ENCODE measurements at places on chromosomes 1 and 21. TPM values are rescaled to one million over a fixed set of nuclear protein-coding genes. Genes with fewer than 3 reads are reported as not detected.

Gene CCNL2
- total RNA-seq = 127 TPM

Gene SLC6A17
- total RNA-seq = not detected

Gene VHLL
- not detected for total RNA-seq

Gene ASCL5
- not detected for total RNA-seq

Gene LHX8
- total RNA-seq = not detected

Gene MIXL1
- total RNA-seq = not detected

Gene RNU1-2
- 1,159 TPM for total RNA-seq

Gene WNT9A
- 0.05 TPM for total RNA-seq

Gene SERPINC1
- 2,515 TPM for total RNA-seq

Gene RNU1-1
- 1,159 TPM for total RNA-seq

DNA sequence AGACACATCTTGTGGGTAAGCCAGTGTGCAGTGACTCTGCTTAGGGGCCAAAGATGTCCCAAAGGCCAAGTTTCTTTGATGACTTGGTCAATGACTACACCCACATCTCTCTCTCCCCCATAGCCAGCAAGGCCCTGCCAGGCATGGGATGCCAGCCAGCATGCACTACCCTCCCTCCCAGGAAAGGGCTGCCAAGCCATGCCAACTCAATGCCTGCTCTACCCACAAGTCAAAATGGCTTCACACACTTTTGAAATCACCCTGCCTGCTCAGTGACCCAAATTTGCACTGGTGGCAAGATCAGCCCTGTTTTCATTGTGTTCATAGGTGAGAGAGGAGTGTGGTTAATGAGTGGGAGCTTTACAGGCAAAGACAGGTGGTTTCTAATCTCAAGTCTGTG lies 112.5 kb downstream of the MATN1 start:
- DNase-seq = no peak

GRCh38 chr1:197303463-197303862 lies 35.4 kb downstream of the CRB1 start:
- no peak for DNase-seq

GRCh38 chr1:44723064-44723463 lies 7.9 kb downstream of the RNU5D-1 start:
- DNase-seq = no peak

DNA sequence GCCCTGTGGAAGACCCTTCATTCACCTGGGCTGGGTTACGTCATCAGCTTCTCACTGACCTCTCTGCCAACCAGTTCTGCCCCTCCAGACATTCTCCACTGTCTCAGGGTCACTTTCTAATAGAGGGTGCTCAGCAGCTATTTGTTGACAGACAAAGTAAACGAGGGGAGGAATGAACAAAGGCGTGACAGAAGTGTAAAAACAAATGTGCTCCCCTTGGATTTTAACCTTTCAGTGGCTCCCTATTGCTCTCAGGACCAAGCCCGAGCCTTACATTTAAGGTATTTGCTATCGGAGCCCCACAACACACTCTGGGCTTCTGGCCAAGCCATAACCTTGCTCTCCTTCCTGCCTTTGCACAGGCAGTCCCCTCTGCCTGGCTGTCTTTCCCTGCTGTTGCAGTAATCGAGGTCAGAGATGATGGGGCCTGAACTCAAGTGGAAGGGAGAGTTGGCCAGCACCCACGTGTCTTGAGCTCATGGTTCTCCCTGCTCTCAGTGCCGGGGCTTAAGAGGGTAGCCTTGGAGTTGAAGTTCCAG lies 9.3 kb upstream of the MARCKSL1 start:
- DNase-seq = no peak

DNA sequence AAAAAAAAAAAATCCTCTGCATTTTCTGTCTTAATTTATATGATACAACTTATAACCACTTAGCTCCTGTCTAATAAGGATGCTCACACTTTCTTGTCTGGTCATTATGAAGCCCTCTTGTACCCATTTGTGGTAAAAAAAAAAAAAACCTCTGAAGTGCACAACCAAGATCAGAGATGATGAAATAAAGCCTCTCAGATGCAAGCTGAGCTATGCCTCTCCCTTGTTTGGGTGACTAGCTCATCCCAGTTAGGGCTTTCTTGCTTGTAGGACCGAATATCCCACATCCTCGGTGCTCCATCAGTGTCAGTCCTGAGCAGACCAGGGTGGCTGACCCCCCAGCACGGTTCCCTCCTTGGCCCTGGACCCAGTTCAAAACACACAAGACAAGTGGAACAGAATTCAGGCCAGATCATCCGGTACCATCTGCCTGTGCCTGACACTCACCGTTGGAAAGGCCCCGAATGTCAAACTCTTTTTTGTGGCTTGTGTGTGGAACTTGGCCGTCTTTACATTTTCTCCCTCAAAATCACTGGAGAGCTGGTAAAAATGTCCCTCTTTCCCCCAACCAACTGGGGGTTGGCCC lies 6.3 kb upstream of the SELENON start:
- no peak for DNase-seq

GRCh38 chr1:108316545-108316944 lies 72.7 kb upstream of the NBPF4 start:
- no peak for DNase-seq

GRCh38 chr1:210558302-210558701 lies 229.6 kb downstream of the HHAT start:
- peak; percentile 46 for DNase-seq

DNA sequence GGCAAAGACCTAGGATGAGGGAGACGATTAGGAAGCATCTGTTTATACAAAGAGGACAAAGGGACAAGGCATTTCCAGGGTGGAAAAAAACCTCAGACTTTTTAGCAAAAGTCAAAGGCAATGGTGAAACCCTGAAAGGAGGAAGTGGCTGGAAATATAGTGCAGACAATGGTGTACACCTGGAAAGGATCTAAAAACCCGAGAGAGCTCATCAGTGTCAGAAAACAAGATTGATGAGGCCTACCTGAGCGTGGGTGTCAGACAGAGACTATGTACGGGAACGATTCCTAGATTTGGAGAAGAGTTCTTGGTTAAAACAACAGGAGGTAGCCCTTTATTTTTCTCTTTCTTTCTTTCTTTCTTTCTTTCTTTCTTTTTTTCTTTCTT lies 68.8 kb upstream of the HUNK start:
- DNase-seq = peak; percentile 3

DNA sequence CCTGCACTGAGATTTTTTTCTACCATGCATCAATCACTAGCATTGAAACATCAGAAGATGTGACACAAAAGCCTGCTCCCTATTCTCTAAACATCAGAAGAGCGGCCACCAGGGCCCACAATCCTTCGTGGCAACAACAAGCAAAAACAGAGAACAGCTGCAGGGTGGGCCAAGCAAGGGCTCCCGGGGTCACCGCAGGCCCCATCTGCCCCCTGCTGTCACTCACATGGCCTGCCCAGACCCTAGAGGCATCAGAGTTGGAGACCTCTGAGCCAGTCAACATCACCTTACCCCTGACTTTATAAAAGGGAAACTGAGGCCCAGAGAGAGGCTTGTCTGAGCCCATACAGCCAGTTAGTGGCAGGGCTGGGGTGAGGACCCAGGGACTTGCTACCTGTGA lies 1.8 kb downstream of the LAPTM5 start:
- DNase-seq = no peak

DNA sequence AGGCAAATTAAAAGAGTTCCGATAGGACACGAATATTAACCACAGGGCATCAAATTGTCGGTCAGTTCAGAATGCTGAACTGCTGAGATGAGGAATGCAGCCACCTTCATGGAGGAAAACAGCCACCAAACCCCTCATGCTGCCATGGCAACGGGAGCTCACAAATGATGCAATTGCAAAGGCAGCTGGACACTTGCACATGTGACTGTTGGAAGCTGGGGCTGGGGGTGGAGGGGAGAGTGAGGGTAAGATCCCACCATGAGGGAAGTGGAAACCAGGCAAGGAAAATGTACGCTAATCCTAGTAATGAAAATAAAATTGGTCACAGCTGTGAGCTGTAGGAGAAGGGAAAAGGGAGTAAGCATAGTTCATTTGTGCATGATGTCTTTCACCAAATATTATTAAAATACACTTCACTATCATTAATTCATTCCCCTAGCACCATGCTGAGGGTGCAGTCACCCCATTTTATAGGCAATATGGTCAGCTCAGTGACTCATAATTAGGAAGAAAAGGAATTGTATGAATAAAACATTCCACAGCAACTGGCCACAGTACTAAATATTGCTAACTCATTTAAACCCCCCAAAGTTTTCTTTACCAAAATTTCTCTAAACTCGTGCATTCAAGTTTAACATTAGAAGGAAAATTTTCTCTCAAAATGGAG lies 15.3 kb downstream of the BECN2 start:
- DNase-seq = no peak

- no peak for DNase-seq
These were observed 17.9 kb upstream of the CD101 start for GRCh38 chr1:116983678-116984077.

- DNase-seq = peak; percentile 63
These were observed 2.4 kb downstream of the TUT4 start for GRCh38 chr1:52550447-52550846.

DNA sequence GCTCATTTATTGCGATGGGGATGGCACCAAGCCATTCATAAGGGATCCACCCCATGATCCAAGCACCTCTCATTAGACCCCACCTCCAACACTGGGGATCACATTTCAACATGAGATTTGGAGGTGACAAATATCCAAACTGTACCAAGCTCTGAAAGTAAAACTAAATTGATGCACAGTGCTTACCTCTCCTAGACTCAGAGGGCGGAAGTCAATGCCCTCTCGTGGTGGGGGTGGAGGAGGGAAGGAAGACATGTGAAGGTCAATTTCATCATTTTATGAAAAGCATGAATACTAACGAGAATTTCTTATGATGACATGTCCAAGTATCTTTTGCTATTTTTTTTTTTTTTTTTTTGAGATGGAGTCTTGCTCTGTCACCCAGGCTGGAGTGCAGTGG lies 120.0 kb downstream of the PGBD5 start:
- DNase-seq = no peak

GRCh38 chr1:85621430-85621829 lies 40.9 kb downstream of the CCN1 start:
- no peak for DNase-seq

GRCh38 chr1:153509729-153510354 lies 25.9 kb downstream of the S100A6 start:
- DNase-seq = no peak

DNA sequence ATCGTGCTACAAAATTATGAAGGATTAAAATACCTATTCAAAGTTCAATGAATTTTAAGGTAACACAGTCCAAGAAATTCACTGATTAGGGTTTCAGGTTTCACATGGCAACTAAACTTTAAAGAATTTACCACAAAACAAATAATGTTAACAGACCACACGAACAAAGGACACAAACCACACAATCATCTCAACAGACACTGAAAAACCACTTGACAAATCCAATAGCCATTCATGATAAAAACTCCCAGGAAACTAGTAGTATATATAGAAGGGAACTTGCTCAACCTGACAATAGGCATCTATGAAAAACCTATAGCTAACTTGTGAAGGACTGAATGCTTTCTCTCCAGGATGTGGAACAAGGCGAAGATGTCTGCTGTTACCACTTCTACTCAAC lies 21.1 kb upstream of the SH2D5 start:
- no peak for DNase-seq

GRCh38 chr1:205481629-205482151 lies 22.8 kb upstream of the CDK18 start:
- no peak for DNase-seq

DNA sequence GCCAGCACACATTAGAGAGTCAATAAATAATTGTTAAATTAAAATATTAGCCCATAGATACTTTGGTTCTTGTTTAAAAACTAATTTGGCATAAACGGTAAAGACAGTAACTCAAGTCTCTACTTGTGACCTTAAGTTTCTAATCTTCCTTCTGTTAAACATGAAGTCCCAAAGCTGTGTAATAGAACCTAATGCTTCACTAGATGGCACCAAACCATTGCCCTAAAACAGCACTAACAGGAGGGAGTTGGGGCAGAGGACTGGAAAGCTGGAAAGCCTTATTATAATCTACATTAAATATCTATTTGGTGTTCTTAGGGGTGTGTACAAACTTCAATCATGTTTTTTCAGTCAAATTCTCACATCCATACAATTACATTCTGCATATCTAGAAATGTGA lies 176.7 kb downstream of the OLFM3 start:
- no peak for DNase-seq

DNA sequence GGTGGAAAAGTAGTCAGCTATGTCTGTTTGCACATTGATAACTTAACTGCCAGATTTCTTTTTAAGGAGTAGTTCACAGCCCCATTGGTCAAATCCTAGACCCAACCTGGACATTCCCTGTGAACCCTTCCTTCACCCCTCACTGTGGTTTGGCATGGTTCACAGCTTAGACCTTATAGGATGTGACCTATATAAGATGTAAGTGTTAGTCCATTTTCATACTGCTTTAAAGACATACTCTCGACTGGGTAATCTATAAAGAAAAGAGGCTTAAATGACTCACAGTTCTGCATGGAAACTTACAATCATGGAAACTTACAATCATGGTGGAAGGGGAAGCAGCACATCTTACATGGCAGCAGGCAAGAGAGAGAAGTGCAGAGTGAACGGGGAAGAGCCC lies 1066.2 kb downstream of the TTLL7 start:
- DNase-seq = no peak

DNA sequence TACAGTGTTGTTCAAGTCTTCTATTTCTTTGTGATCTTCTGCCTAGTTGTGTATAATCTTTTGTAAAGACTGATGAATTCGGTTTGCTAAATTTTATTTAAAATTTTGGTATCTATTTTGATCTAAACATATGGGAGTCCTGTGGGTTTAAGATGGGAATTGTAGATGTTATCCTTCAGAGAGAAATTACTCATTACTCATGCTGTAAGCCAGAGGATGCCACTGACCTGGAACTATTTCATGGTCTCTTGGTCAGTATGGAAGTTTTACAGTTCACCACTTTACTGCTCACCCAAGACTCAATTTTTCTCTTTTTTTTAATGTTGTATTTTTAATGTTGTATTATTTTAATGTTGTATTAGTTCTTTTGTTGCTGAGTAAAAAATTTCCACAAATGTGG lies 138.6 kb upstream of the B3GALT2 start:
- DNase-seq = no peak

DNA sequence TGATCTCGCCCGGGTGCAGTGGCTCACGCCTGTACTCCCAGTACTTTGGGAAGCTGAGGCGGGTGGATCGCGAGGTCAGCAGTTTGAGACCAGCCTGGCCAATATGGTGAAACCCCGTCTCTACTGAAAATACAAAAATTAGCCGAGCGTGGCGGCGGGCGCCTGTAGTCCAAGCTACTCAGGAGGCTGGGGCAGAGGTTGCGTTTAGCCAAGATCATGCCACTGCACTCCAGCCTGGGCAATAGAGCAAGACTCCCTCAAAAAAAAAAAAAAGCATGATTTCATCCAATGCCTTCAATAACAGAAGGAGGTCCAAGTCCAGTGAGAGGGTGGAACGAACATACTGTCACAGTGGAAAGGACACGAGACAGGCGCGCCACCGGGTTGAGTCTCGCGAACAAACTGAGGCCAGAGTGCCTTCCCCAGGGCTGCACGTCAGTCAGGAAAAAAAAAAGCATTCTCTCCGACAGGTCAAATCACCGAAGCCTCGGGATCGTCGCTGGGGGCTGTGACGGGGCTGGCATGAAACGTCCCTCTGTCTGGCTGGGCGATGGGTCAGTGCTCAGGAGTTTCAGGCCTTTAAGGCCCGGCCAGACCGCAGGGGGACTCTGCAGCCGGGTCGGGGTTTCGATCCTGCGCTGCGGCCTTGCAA lies 8.4 kb upstream of the CROCC start:
- DNase-seq = no peak

Measured in left lobe of liver (tissue), 2 donors.